Temporal lobe (tissue), 4 donors: ENCODE measurements at places on chromosomes 12 and 14. TPM values are rescaled to one million over a fixed set of nuclear protein-coding genes. Genes with fewer than 3 reads are reported as not detected.

SMCO2 gene
- not detected for total RNA-seq

NELL2 gene
- 1,352 TPM for total RNA-seq

EPYC gene
- not detected for total RNA-seq

EIF4B gene
- total RNA-seq: 611 TPM

TMEM229B gene
- total RNA-seq: 22.6 TPM

NOVA1 gene
- total RNA-seq: 47.9 TPM

PLBD1 gene
- 0.98 TPM for total RNA-seq

STON2 gene
- 27.3 TPM for total RNA-seq

SLC6A15 gene
- total RNA-seq: 56.8 TPM

ARG2 gene
- total RNA-seq: 40.1 TPM

ACOT4 gene
- total RNA-seq: 0.98 TPM

C12orf42 gene
- 0.74 TPM for total RNA-seq

LRRC10 gene
- total RNA-seq: not detected

PLEKHH1 gene
- 6.9 TPM for total RNA-seq

NPFF gene
- total RNA-seq: not detected

FAM186B gene
- total RNA-seq: not detected

PARP2 gene
- total RNA-seq: 23.4 TPM

RFLNA gene
- total RNA-seq: 7.6 TPM

SCN8A gene
- total RNA-seq: 50.6 TPM

PRPF40B gene
- total RNA-seq: 13.8 TPM

CHURC1 gene
- total RNA-seq: 36.6 TPM

LBHD2 gene
- not detected for total RNA-seq

RERG gene
- 2.2 TPM for total RNA-seq

SELPLG gene
- total RNA-seq: 1.2 TPM
